Heart right ventricle (tissue), 16 donors: ENCODE measurements at places on chromosomes 4 and X. TPM values are rescaled to one million over a fixed set of nuclear protein-coding genes. Genes with fewer than 3 reads are reported as not detected.
A peak's percentile ranks its signal among the peaks of the same experiment; 100 is the strongest.

RBMX gene
- polyA plus RNA-seq = 70.4 TPM

MGAT4D gene
- polyA plus RNA-seq = not detected

CC2D2A gene
- polyA plus RNA-seq = 5.0 TPM

NCAPG gene
- polyA plus RNA-seq = 0.29 TPM

PABPC5 gene
- 0.44 TPM for polyA plus RNA-seq

SPANXN4 gene
- polyA plus RNA-seq = not detected

GYPE gene
- polyA plus RNA-seq = 0.29 TPM

NUDT10 gene
- 0.80 TPM for polyA plus RNA-seq

TEX13C gene
- not detected for polyA plus RNA-seq

CYLC1 gene
- polyA plus RNA-seq = not detected

BRS3 gene
- not detected for polyA plus RNA-seq

CENPE gene
- 0.15 TPM for polyA plus RNA-seq

FAAH2 gene
- 0.10 TPM for polyA plus RNA-seq

BGN gene
- 101 TPM for polyA plus RNA-seq

- H3K4me3 ChIP-seq = peak overlapping the region; percentile 19
- peaks cover 18% of the 10 kb centered on the region for H3K4me1 ChIP-seq
- DNase-seq = peak; percentile 28
These were observed 444 bp downstream of the FREM3 start for GRCh38 chr4:143700046-143700415.

DNA sequence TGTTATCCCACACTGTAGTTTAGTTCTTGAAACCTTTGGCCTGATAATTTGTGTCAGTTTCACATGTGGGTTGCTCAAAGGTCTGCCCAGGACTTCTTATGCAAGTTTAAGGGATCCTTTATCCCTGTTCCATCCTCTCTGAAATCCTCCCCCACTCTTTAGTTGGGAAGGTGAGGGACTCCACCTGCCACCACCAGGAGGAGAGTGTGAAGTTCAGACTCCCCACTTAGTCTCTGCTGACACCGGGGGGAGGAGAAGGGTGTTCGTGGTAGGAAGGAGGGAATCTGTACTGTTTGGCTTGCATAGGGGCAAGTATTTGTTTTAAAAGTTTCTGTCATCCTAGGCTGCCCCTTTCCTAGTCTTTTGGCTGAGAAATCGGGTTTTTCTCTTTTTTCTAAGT is 211.8 kb downstream of the PPP4R3C start:
- H3K36me3 ChIP-seq = no peaks in the 10 kb centered on the region
- DNase-seq = no peak
- no peaks in the 10 kb centered on the region for H3K4me1 ChIP-seq
- no peaks in the 10 kb centered on the region for H3K27me3 ChIP-seq
- no peak overlapping the region for H3K4me3 ChIP-seq
- no peak overlapping the region for H3K27ac ChIP-seq

- no peak for DNase-seq
- no peak overlapping the region for H3K4me3 ChIP-seq
- H3K27me3 ChIP-seq = no peaks in the 10 kb centered on the region
- no peaks in the 10 kb centered on the region for H3K4me1 ChIP-seq
- H3K36me3 ChIP-seq = no peaks in the 10 kb centered on the region
These were observed 128.4 kb downstream of the ZMAT1 start for GRCh38 chrX:101803451-101803850.

DNA sequence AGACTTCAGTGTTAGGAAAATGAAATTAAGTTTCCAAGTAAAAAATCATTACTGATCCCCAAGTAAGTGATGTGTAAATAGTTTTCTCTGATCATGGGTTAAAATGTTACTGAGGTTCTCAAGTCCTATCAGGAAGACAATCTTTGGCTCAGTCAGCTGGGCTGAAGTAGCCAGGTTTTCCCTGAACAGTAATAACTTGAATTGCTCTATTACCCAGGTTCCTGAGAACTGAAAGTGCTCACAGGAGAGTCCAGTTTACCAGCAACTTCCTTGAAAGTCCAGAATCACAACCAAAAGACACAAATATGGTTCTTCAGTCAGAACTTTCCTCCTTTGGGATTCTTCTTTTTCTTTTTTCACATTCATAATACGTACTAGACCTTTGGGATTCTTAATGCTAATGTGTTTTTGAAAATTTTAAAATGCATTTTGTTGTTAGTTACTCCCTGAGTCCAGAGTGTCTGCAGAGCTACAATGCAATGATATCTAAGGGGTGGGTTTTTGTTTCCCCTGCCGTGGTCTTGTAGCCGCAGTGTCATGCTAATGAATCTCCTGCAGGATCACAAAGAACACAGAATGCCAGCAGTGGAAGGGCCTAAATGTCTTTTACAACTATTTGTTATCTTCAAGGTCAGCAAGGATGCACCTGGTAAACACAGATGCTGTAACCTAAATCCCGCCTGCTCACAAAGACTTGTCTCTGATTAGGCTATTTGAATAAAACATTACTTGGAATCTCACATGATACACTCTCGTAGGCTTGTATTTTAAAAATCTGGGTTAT is 439.8 kb upstream of the NR3C2 start:
- no peaks in the 10 kb centered on the region for H3K4me1 ChIP-seq
- no peaks in the 10 kb centered on the region for H3K36me3 ChIP-seq
- DNase-seq = no peak
- H3K27me3 ChIP-seq = no peaks in the 10 kb centered on the region
- H3K27ac ChIP-seq = no peak overlapping the region

DNA sequence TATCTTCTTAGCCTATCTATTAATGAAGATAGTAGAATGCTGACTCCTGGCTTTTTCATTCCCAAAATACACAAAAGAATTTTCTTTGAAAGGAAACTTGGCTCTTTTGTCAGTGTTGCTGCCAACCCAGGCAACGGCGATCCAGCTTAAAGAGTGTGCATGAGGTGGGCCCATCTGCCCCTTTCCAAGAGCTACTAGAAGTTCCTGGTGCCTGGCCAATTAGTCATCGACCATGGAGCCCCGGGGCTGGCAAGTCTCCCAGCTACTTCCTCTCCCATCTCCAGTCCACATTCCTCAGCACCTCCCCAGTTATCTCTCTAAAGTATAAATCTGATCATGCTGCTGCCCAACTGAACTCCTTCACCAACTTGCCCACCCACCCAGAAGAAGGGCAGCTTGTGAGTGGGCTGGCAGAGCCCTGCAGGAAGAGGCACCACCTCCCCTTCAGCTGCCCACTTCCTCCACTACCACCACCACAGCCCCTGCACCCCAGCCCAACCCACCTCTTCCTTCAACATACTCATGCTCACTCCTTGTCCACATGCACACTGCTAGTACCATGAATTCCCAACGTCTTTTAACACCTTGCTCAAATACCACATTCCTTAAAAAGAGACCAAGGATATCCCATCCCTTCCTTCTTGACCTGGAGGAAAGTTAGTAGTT is 158.2 kb upstream of the MAP3K15 start:
- H3K36me3 ChIP-seq = no peaks in the 10 kb centered on the region
- no peak overlapping the region for H3K4me3 ChIP-seq
- DNase-seq = peak; percentile 64

DNA sequence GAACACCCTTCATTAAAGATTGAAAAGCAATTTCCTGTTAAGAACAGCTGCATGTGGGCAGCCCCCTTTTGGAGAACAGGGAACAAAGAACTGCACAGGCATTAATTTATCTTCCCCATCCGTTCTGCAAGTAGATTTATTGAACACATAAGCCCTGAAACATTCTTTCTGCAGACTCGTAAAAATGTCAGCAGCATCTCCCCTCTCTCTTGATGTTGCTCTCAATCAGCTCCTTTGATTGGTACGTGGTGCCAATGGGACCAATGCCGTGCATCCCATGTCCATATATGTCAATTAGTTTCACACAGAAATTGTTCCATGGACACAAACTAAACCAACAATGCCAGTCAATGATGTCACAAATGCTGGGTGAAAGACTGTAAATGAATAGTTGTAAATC is 228.5 kb upstream of the RASGEF1B start:
- no peaks in the 10 kb centered on the region for H3K27me3 ChIP-seq
- H3K4me3 ChIP-seq = no peak overlapping the region
- H3K36me3 ChIP-seq = no peaks in the 10 kb centered on the region
- no peak overlapping the region for H3K27ac ChIP-seq
- DNase-seq = no peak

- H3K36me3 ChIP-seq = no peaks in the 10 kb centered on the region
- H3K4me3 ChIP-seq = no peak overlapping the region
- peaks cover 24% of the 10 kb centered on the region for H3K4me1 ChIP-seq
- H3K27ac ChIP-seq = no peak overlapping the region
- H3K27me3 ChIP-seq = no peaks in the 10 kb centered on the region
- DNase-seq = no peak
These were observed 154.1 kb downstream of the RASL11B start for GRCh38 chr4:53016099-53016820.

- no peak overlapping the region for H3K27ac ChIP-seq
- no peak for DNase-seq
These were observed 356.2 kb downstream of the HS3ST1 start for GRCh38 chr4:11072463-11072862.

GRCh38 chr4:55980725-55981124 is 32.0 kb downstream of the CEP135 start:
- H3K4me3 ChIP-seq = no peak overlapping the region
- peaks cover 86% of the 10 kb centered on the region for H3K36me3 ChIP-seq
- no peak for DNase-seq
- no peak overlapping the region for H3K27ac ChIP-seq
- no peaks in the 10 kb centered on the region for H3K27me3 ChIP-seq

GRCh38 chrX:153065389-153065788 is 6.9 kb upstream of the PNMA6A start:
- peaks cover 4% of the 10 kb centered on the region for H3K4me1 ChIP-seq
- H3K27me3 ChIP-seq = no peaks in the 10 kb centered on the region
- DNase-seq = no peak
- H3K4me3 ChIP-seq = no peak overlapping the region

GRCh38 chr4:21697583-21697982 is 251.0 kb downstream of the KCNIP4 start:
- peaks cover 4% of the 10 kb centered on the region for H3K27me3 ChIP-seq
- no peaks in the 10 kb centered on the region for H3K4me1 ChIP-seq
- no peak overlapping the region for H3K27ac ChIP-seq

- H3K27me3 ChIP-seq = no peaks in the 10 kb centered on the region
- peaks cover 6% of the 10 kb centered on the region for H3K4me1 ChIP-seq
- H3K27ac ChIP-seq = no peak overlapping the region
- H3K4me3 ChIP-seq = no peak overlapping the region
- H3K36me3 ChIP-seq = no peaks in the 10 kb centered on the region
These were observed 112.2 kb upstream of the ENPP6 start for GRCh38 chr4:184329659-184330400.

GRCh38 chrX:84224741-84225140 is 36.7 kb upstream of the RPS6KA6 start:
- no peak for DNase-seq
- no peaks in the 10 kb centered on the region for H3K4me1 ChIP-seq
- no peak overlapping the region for H3K27ac ChIP-seq
- H3K27me3 ChIP-seq = no peaks in the 10 kb centered on the region

DNA sequence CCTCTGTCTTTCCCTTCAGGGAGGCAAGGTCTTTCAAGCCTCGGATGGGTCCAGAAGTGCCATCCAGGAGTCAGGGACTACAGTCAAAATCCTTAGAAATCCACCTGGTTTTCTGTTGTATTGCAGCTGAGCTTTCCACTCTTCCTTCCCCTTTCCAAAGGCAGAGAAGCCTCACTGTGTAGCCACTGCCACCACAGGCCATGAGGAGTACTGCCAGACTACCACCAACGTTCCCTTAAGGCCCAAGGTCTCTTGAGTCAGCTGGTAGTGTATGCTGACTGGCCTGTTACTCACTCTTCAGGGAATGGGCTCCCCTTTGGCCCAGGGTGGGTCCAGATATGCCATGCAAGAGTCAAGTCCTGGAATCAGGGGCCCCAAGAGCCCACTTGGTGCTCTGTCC is 1454.1 kb downstream of the PCDH19 start:
- no peaks in the 10 kb centered on the region for H3K4me1 ChIP-seq
- no peak overlapping the region for H3K4me3 ChIP-seq
- no peak overlapping the region for H3K27ac ChIP-seq
- no peaks in the 10 kb centered on the region for H3K36me3 ChIP-seq
- DNase-seq = no peak

DNA sequence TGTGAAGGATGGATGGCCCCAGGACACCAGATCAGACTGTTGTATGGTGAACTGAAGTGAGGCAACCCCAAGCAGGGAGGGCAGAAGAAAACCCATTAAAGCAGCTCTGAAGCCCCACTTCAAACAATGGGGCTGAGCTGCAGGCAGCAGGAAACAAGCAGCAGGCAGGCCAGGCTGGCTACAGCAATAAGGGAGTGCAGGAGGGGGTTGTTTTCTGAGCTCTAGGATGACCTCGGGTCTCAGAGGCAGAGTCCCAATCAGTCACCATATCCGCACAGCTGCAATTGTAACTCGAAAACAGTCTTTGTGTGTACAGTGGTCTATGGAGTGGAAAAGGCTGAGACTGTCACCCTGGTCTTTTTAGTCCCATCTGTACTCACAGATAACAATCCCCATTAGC is 90.4 kb downstream of the COL4A6 start:
- H3K27me3 ChIP-seq = no peaks in the 10 kb centered on the region
- no peaks in the 10 kb centered on the region for H3K4me1 ChIP-seq
- no peak for DNase-seq
- H3K4me3 ChIP-seq = no peak overlapping the region
- H3K27ac ChIP-seq = no peak overlapping the region

- no peaks in the 10 kb centered on the region for H3K36me3 ChIP-seq
- no peak overlapping the region for H3K27ac ChIP-seq
- H3K4me1 ChIP-seq = no peaks in the 10 kb centered on the region
- no peaks in the 10 kb centered on the region for H3K27me3 ChIP-seq
- no peak overlapping the region for H3K4me3 ChIP-seq
These were observed 10.0 kb downstream of the FBXW7 start for GRCh38 chr4:152525878-152526277.

- H3K27ac ChIP-seq = no peak overlapping the region
- no peaks in the 10 kb centered on the region for H3K4me1 ChIP-seq
- no peaks in the 10 kb centered on the region for H3K27me3 ChIP-seq
- no peak overlapping the region for H3K4me3 ChIP-seq
- H3K36me3 ChIP-seq = no peaks in the 10 kb centered on the region
These were observed 641.5 kb downstream of the GABRG1 start for GRCh38 chr4:45482346-45482745.

DNA sequence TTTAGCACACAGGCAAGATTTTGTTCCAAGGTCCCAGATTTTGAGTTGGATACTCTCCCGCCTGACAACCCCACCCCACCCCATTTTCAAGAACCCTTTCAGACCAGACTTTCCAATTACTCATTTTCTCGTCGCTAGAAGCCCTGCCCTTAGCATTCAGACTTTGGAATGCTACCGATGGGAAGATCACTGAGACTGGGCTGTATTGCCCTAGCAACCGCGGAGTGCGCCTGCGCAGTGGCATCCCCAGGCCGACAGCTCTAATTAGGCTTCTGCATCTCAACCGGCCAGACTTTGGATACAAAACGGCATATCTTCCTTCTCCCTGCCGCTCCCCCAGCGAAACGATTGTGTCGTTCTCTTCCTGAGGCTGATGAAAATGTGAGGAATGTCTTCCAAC is 3.4 kb downstream of the MAGEE2 start:
- H3K4me1 ChIP-seq = no peaks in the 10 kb centered on the region
- H3K36me3 ChIP-seq = no peaks in the 10 kb centered on the region
- no peak overlapping the region for H3K27ac ChIP-seq
- no peak overlapping the region for H3K4me3 ChIP-seq
- DNase-seq = peak; percentile 15
- no peaks in the 10 kb centered on the region for H3K27me3 ChIP-seq

- H3K4me1 ChIP-seq = peaks cover 18% of the 10 kb centered on the region
- H3K36me3 ChIP-seq = no peaks in the 10 kb centered on the region
- no peaks in the 10 kb centered on the region for H3K27me3 ChIP-seq
- DNase-seq = no peak
- no peak overlapping the region for H3K4me3 ChIP-seq
These were observed 13.5 kb downstream of the AFF1 start for GRCh38 chr4:86948276-86948675.

- no peak overlapping the region for H3K4me3 ChIP-seq
- DNase-seq = no peak
- no peaks in the 10 kb centered on the region for H3K27me3 ChIP-seq
- H3K4me1 ChIP-seq = peaks cover 29% of the 10 kb centered on the region
- no peaks in the 10 kb centered on the region for H3K36me3 ChIP-seq
- peak overlapping the region; percentile 59 for H3K27ac ChIP-seq
These were observed 96.4 kb upstream of the PDE5A start for GRCh38 chr4:119725011-119725410.
